CD4-positive, alpha-beta T cell treated with Interferon alpha-2 for 1 hour (primary cell): ENCODE measurements at places on chromosomes 16 and 17.

- DNase-seq, result no peak
These were observed 7.1 kb downstream of the ARL4D start for GRCh38 chr17:43405861-43406260.

GRCh38 chr17:6753546-6753945, 2.3 kb upstream of the XAF1 start:
- DNase-seq, result no peak

DNA sequence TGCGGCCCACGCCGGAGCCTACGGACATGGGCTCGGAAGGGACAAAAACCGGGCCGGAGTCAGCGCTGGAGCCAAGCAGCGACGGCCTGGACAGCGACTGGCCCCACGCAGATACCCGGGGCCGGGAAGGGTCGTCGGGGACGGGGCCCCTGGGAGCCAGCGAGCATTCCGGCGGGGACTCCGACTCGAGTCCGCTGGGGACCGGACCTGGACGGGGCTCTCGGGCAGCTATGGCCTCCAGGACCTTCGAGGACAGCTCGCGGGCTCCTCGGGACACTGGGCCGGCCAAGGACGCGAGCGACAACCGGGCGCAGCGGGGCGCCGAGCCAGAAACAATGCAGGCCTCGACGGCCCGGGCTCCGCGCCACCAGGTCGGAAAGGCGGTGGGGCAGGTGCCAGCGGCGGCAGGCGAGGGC, 1.0 kb downstream of the MYO15B start:
- DNase-seq, result no peak

GRCh38 chr17:44280392-44280937, 12.5 kb upstream of the SLC4A1 start:
- DNase-seq, result no peak

DNA sequence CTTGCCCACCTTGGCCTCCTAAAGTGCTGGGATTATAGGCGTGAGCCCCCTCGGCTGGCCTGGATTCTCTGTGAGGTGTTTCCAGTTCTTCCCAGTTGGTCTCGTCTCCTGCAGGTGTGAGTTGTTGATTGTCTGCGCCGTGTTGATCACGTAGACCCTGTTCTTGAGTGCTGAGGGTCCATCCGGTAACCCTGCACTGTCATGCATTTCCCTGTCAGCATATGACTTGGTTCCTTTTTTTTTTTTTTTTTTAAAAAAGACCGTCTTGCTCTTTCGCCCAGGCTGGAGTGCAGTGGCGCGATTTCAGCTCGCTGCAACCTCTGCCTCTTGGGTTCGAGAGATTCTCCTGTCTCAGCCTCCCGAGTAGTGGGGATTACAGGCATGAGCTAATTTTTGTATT, 17.3 kb downstream of the MGRN1 start:
- no peak for DNase-seq

DNA sequence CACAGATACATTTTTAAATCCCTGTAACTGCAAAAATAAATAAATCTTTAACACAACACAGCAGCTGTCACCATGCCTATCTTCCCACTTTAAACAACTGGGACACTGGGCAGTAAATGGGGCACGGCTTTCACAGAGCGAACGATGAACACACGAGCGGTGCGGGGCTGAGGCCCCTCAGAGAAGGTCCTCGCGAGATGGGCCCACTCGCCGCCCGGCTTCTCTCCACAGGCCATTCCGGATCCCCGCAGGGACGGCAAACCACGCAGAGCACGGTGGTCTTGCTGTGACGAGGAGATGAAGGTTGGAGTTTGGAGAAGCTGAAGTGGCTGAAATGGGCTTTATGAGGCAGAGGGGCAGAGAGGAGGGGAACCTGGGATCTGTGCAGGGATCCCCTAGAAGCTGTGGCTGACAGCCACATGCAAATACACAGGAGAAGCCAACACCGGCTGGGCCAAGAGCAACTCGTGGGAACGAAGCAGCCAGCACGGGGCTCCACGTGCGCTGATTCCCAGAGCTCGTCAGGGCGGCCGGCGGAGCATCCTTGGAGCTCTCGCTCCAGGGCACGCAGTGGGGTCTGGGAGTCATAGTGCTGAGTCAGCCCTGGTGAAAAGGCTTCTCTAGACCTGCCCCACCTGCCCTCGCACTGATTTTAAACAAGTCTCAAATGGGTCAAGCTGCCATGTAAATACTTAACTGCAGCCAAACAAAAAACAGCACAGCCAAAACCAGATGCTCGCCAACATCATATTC, 31.7 kb downstream of the CCDC57 start:
- no peak for DNase-seq

- DNase-seq, result no peak
These were observed 148.3 kb upstream of the CACNG5 start for GRCh38 chr17:66686601-66687000.

DNA sequence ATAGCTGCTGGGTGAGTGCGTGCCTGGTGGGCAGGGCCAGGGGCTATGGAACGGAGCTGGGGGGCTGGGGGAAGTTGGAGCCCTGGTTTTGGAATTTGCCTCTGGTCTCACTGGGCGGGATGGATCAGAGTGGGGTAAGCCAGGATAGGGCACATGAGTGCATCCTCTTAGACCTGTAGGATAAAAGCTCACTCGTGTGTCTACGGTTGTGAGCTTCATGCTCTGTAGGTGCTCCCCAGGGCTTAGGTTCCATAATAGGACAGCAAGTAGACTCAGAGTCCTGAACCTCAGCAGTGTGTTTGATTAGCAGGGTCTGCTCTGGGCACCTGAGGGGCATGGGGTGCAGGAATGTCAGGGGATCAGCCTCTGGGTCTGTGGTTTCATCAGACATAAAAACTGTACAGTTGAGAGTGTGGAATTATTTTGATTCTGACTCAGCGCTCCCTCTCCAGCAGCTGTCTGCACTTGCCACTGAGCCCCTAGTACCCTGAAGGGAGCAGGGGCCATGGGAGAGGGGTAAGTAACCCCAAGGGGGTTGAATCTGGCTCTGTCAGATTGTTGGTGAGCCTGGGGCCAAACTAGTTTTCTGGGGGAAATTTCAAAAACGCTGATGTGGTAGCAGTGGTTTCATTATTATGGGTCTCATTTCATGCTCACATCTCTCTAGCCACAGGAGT, 84.2 kb upstream of the LGALS9 start:
- DNase-seq, result no peak

GRCh38 chr16:57694725-57695679, at the start of gene DRC7:
Gene DRC7, plus strand, starts transcription at chr16:57694806. Its CDS starts 3,144 bp downstream, at chr16:57697950.
- DNase-seq, result peak; percentile 57

DNA sequence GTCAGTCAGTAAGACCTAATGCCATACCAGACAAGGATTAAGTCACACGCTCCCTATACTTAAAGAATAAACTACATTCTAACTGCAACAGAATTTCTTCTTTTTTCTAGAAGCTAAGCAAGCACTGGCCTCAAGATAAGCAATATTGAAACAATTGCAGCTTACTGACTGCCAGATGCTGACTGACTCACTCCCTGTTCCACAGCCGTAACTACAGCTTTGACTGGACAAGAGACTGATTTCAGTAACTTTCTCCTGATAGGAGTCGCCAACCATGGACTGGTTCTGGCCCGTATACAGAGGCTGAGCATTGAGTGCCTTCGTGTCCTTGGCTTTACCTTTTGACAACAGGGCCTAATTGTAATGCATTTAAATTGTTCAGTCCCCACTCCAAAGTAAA, 67.9 kb downstream of the TRIM37 start:
- DNase-seq, result no peak

- no peak for DNase-seq
These were observed 186.0 kb downstream of the COPRS start for GRCh38 chr17:31673076-31673475.

DNA sequence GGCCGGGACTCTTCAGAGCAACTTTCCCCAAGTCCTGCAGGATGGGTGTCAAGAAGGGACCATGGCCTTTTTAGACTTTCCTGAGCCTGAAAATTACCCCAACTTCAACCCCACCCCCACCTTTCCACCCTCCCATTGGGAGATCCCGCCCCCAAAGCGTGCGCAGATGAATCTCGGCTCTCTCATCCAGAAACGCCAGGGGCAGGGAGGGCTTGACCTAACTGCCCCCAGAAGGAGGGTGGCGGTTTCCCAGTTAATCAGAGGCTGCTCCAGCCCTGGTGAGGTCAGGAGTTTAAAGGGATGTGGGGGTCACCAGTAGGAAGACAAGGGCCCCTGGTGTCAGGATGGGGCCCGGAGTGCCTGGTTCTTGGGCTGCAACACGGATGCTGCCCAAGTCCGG, 480 bp downstream of the KIF19 start:
- DNase-seq, result no peak

DNA sequence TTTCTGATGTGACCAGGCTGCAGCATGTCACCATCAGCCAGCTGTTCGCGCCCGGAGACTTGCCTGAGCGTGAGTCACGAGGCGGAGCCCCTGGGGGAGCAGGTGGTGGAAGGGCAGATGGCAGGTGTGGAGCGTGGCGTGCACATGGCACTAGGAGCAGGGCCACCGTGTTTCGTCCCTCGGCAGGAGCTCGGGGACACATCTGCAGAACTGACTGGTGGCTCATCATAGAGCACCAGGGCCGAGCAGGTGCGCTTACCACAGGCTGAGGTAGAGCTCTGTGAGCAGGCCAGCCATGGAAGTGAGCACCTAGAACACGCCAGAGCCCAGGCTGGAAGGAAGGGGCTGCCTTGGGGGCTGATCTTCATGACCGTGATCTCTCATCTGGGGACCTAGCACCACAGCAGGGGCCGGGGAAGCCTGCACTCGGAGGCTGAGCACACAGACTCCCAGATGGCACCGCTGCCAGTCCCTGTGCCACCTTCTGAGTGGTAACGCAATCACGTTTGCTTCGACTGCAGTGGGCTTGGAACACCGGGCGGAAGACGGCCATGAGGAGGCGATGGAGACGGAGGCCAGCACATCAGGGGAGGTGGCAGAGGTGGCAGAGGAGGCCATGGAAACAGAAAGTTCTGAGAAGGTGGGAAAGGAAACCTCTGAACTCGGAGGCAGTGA, 61.8 kb upstream of the ENDOV start:
- DNase-seq, result no peak

DNA sequence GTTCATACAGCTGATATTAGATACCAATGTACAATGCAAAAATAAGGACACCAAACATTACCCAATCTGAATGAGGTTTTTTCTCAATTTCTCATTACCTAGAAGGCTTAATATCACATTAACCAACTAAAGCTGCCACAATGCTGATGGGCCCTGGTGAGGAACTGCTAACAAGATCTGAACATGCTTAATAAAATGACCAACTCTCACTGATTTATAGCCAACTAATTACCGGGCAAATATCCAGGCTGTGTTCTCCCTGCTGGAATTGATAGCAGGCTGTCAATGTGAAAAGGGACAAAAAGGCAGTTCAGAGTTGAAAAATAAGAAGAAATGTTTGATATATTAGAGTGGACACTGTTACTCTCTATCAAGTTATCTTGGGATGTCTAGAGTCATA, 124.6 kb downstream of the TOX3 start:
- DNase-seq, result no peak

GRCh38 chr17:37729905-37730304, 15.0 kb downstream of the HNF1B start:
- no peak for DNase-seq

- no peak for DNase-seq
These were observed 43.7 kb downstream of the COTL1 start for GRCh38 chr16:84574191-84574590.

DNA sequence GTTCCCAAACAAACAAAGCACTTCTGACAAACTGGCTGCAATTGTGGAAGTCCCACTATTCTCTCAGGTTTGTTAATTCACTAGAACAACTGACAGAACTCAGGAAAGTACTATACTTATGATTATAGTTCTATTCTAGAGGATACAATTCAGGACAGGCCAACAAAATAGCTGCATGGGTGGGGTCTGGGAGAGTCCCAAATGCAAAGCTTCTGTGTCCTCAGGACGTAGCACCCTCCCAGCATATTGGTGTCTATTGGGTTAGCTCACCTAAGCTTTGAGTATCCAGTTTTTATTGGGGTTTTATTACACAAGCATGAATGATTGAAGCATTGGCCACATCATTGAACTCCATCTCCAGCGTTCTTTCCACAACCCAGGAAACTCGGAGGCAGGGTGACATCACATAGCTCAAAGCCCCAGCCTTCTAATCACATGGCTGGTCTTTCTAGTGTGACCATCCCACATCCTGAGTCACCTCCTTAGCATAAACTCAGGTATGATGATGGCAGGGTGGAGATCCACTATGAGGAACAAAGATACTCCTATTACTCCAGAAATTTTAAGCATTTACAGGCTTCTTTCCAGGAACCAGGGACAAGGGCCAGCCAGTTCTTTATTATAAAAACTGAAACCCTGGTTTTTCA, 43.9 kb upstream of the CCNF start:
- no peak for DNase-seq

GRCh38 chr17:66964930-66965800, 658 bp downstream of the CACNG4 start:
- DNase-seq, result no peak

DNA sequence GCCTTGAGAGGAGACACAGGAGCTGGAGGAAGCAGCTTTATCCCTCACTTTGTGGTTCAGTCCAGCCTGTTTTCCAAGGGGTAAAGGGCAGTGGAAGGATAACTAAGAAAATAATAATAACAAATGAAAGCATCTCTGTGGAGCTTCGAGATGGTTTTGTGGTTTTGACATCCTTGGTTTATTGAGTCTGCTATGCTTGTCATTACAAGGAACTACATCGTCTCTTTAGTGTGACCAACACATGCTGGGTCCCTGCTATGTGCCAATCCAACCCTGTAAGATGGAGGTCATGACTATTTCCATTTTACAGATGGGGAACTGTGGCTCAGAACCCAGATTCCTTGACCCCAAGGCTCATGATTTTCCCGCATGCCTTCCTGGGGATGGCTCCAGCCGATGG, 124.8 kb downstream of the MRM1 start:
- no peak for DNase-seq

- peak; percentile 8 for DNase-seq
These were observed 467.1 kb downstream of the SOX9 start for GRCh38 chr17:72587773-72588511.

DNA sequence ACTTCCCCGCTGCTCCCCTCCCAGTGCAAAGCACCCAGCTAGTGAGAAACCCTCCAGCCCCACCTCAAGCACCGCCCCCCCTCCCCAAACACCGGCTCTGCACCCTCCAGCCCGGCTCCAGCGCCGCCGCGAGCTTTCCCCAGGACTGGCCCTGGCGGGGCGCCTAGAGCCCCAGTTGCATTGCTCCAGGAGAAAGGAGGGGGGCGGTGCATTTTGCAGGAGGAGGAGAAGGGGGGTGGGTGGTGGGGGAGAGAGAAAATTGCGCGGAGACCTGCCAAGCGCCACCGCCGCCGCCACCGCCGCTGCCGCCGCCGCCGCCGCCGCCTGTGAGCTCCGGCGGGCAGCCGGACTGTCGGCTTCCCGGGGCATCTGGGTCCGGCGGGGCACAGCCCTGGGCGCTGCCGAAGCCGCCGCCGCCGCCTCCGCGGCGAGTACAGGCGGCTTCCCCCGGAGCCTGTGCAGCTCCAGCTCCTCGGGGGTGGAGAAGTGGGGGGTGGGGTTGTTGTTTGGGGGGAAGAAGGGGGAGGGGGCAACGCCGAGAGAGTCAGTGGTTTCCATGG, 333 bp upstream of the NOG start:
- peak; percentile 26 for DNase-seq

DNA sequence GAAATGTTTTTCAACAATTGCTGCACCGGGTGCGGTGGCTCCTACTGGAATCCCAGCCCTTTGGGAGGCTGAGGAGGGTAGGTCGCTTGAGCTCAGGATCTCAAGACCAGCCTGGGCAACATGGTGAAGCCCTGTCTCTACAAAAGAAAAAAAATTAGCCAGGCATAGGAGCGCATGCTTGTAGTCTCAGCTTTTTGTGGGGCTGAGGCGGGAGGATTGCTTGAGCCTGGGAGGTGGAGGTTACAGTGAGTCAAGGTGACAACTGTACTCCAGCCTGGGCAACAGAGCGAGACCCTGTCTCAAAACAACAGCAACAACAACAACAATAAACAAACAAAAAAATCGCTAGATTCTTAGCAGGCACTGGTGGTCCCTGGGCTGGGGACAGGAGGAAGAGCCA, 28.5 kb downstream of the IL21R start:
- no peak for DNase-seq
